Vagina (tissue), 2 donors: ENCODE measurements at places on chromosomes 4 and X.

GRCh38 chrX:37912777-37913176 is 65.4 kb upstream of the DYNLT3 start:
- no peak for DNase-seq

DNA sequence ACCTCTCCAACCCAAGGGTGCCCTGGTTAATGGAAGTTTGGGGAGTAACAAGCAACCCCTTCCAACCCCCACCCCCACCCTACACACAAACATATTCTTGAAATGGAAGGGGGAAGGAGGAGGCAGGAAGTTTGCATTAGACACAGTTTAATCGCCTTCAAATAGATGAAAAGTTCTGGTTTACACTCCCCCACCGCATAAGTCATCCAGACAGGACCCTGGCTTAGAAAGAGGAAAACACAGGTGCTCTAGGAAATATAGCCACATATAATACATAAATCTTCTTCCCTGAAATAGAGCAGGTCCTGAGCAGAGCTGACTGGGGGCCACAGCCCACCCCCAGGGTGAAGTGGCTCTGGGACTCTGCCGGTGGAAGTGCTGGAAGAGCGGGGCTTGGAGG is 25.1 kb downstream of the SASH3 start:
- DNase-seq, result no peak

GRCh38 chrX:148498067-148498466 is 2.4 kb upstream of the AFF2 start:
- DNase-seq, result no peak

DNA sequence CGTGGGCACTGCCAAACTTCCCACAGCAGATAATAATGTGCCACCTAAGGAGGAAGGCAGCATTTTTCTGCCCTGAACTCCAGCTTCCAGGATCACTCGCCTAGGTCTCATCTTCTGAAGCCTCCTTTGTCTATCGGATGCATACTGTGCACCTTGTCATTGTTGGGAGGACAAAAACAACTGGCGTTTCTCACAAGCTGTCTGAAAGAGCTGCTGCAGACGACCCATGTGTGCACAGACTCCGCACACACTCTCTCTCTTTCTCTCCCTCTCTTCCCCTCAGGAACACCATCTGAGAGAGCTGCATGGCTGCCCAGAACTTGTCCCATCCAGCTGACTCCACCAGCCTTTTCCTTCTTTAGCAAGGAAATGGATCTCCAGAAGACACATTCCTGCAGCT is 83.0 kb downstream of the MAML3 start:
- DNase-seq, result no peak

DNA sequence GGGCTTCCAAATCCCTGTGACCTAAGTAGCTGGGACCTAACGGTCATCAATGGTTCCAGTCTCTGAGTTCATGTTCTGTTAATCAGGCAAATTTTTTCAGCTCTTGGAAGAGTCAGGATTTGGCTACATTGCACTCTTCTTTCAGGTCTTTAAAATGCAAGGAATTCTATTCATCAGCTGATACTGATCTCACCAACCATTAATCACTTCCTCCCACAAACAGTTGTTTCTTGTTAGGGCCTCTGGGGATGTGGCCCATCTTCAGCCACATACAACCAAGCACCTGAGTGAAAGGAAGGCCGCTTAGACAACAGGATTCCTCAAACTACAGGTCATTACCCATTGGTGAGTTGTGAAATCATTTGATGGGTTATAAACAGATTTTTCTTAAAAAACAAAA is 71.7 kb downstream of the FANCB start:
- no peak for DNase-seq

DNA sequence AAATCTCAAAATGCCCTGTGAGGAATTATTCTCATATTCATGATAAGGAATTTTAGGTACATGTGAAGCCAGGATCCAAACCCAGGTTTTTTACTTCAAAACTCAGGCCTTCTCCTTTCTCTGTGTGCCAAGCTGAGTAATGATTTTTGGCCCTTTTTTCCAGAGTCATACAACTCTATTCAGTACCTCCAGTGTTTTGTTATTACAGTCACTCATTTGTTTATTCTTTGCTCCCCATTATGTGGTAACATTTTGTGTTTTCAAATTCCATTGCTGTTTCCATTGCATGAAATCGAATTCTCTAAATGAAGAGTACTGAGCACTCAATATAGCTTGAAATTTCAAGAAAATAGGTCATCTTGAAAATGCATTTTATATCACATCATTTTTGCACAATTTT is 315.4 kb downstream of the NR3C2 start:
- no peak for DNase-seq

DNA sequence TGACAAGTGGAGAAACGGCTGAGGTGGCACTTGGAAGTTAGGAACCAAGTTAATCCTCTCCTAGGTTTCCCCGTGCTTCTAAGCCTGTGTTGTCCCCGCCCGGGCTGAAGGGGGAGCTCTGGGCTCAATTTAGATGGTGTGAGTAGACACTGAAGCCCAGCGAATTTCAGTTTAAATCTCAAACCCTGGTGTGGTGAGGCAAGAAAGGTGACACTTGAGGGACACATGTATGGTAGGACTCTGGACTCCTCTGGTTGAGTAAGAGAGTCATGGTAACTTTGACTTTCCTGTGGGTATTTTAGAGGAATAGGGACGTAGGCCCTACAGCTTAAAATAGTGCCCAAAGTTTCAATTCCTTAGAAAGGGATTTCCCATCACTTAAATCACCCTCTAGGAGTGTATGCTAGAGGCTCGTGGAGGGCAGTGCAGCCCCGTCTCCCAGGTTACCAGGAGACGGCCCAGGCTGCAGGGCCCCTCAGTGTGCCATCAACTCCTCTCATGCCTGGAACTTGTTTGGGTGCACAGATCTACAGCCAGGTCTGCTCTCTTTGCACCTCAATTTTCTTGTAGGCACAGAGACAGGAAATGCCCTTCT is 24.0 kb downstream of the HAND2 start:
- peak; percentile 65 for DNase-seq

- DNase-seq, result no peak
Observed at GRCh38 chr4:177680308-177680707, 238.1 kb upstream of the AGA start.

- DNase-seq, result no peak
Observed at GRCh38 chrX:10566716-10567097, 53.7 kb downstream of the MID1 start.

DNA sequence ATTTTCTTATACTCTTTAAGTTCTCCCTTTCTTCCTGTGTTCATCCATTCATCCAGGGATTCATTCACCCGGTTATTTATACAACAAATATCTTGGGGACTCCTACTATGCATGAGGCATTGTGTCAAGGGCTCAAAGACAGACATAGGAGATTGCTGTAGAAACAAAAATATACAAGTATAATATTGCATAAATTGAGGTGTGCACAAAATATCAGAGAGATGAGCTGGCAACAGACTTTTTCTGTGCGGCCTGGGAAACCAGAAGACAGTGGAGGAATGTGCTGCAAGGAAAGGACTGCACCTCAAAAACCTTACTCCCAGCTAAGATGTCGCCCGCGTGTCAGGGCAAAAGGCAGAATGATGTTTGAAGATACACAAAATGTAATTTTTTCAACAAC is 9.6 kb downstream of the OTOP1 start:
- no peak for DNase-seq

- no peak for DNase-seq
Observed at GRCh38 chr4:26342328-26343037, 21.7 kb downstream of the RBPJ start.

DNA sequence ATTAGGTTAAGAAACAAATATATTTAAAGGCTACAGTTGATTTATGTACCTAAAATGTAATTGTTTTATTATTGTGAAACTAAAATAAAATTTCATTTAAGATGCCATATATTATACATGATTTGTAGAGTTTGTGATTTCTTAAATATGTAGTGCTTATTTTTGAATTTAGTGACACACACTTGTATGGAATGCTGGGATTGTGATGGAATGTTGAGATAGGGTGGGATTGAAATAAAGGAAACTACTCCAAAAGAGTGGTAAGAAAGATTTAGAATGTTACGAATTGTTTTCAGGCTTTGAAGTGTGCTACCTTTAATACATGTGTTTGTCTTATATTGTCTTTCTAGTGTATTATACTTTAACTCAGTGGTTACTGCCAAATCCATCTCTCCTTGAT is 330.3 kb upstream of the PITX2 start:
- DNase-seq, result no peak

GRCh38 chr4:121881158-121881557 is 10.9 kb upstream of the BBS7 start:
- no peak for DNase-seq

GRCh38 chr4:13866881-13867280 is 239.4 kb upstream of the BOD1L1 start:
- no peak for DNase-seq

DNA sequence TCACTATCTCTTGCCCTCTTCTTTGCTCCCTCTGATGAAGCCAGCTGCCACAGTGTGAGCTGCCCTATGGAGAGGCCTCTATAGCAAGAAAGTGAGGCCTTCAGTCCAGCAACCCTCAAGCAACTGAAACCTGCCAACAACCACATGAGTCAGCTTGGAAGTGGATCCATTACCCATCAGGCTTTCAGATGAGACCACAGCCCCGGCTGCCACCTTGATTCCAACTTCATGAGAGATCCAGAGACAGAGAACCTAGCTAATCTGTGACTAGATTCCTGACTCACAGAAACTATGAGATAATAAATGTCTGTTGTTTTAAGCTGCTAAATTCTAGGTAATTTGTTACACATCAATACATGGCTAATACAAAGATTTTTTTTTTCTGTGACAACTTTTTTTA is 20.4 kb upstream of the WAS start:
- DNase-seq, result no peak

GRCh38 chr4:38099908-38100407 is 139.8 kb downstream of the PTTG2 start:
- no peak for DNase-seq

DNA sequence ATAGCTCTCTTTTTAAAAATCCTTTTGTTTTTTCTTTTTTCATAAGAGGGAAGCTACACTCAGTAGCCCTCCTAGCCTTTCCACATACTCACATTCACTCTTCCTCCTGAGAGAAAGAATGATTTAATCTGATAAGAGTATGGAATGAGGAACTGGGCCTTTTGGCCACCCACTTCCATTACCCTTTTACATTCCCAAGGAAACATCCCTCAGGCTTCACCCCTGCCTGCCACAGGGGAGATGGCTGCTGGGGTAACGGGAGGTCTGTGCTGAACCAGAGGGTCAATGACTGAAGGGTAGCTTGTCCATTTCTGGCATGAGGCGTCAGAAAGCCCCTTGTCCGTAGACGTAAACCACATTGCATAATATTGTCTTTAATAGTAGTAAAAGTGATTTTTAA is 67.2 kb upstream of the CCSER1 start:
- DNase-seq, result no peak

- no peak for DNase-seq
Observed at GRCh38 chr4:140986045-140986444, 147.2 kb downstream of the RNF150 start.

DNA sequence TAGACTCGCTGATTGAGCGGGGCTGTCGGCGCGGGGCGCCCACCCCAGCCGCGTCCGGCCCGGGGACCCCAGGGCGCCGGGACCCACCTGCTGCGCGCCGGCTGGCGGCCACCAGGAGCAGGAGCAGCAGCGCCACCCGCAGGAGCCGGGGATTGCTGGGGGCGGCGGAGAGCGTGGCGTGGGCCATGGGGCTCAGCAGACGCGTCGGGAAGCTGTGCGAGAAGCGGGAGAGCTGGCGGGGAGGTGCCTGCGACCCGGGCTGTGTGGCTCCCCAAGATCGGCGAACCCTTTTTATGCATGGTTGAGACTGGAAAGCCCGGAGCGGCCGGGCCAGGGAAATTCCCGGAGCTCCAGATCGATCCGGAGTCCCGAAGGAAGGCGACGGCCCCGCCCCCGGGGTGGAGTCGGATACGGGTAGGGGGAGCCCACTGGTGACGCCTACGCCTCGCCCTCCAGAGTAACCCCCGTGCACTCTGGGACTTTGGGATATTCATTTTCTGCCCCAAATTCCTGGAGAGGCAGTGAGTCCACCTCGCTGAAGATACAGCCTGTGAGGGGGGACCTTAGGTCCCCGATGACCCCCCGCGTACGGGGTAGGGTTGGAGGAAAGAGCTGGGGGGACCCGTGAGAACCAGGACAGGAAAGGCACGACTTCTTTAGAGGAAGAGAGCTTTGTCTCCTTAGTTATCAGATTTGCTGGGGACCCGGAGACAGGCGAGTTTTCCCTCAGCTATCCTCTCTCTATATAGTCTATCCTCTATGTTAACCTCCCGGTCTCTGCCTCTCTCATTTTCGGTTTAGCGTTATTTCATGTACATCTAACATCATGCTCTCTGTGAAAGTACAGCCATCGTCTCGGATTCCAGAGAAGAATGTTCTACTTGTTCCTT is at the start of gene CXCL3:
TSS of gene CXCL3 (minus strand) at position 265 of the 890 bp plus-strand sequence. CDS start at position 187, 78 bp downstream.
- no peak for DNase-seq

DNA sequence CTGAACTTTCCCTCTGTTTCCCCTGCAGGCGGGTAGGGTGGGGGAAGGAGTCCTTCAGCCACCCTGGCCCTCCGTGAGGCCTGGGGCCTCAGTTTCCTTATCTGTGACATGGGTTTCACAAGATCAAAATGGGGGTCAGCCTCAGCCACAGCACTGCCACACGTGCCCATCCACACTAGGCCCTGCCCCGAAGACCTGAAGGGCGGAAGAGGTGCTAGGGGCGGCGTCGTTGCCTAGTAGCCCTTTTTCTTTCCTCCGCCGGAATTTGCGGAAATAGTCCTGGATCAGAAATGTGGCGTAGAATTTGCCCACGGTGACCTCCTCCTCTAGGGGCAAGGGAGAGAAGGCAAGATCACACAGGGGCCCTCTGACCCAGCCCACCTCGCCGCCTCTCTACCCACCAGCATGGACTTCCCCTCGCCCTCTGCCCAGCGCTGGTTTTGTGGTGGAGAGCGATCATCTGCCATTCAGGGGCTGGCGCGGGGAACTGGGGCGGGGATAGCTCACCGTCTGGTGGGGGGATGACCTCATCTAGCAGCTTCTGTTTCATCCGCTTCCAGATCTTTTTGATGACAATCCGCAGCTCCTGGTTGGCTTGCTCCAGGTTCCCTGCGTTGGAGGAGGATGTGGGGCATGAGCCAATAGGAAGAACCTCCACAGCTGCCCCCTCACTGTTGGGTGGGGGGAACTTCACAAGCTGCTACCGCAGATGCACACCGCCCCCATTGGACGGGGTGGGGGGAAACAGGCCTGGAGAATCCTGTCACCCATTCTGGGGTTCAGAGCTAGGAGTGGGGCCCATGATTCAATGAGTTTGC is 9.7 kb upstream of the SYP start:
- no peak for DNase-seq

DNA sequence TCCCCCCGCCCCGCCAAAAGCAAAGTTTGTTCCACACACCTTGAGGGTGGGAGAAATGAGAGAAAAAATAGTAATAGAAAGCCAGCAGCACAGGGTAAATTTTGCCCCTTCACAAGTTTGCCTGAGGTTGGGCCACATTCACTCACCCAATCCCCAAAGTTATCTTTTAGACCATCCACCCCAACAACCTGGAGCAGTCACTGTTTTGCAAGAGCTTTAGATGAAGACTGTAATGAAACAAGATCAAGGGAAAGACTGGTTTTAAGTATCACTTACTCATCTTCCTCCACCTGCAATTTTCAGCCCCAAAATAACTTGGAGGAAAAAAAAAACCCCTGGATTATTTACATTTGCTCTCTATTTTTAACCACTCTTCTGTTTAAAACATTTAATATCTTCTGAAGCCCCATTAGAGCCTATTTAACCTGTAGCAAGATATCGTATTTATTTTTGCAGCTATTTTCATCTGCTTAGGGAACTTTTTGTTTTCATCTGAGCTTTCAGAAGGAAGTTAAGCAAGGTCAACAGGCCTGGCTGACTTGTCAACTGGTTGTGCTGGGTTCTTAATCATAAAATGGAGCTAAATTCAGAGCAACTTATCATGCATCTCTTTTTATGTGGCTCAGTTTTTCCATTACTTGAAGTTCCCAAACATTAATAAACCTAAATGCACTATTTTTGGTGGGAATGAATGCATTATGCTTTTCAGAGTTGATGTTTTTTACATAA is 24.6 kb upstream of the TBL1X start:
- no peak for DNase-seq
